ENCODE measurements at places on chromosomes 5 and 9.

DNA sequence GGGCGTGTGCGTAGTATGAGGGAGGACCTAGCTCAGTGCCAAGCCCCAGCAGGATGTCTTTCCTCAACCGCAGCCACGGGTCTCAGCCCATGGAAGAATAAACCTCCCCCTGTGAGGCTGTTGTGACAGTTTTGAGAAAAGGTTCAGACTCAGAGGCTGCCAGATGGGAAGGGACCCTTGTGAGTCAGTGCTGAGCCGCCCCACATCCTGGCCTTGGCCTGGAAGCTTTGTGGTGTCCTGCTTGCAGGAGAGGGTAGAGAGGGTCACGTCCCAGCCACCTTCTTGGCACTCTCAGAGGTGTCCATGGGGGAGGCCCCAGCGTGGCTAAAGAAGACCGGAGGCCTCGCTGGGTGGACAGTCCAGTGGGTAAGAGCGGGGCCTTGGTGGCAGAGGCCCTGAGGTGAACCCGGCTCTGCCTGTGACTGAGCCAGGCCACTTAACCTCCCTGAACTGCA, 2.8 kb downstream of the GRHPR start:
- DNase-seq: no peak

DNA sequence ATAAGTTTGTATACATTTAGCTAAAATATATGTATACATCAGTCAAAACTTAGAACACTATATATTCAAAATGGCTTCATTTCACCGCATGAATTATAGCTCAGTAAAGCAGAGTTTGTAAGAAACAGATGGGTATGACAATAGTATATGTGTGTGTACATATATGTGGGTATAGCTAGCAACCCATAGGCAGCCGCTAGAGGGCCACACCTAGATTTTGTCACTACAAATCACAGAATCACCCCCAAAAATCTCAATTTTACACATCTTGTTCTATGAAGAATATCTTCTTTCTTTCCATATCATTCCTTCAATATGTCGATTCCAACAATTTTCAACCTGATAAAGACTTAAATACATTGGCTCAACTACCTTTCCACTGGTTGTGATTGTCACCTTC, 357.8 kb upstream of the CCNG1 start:
- DNase-seq: no peak

DNA sequence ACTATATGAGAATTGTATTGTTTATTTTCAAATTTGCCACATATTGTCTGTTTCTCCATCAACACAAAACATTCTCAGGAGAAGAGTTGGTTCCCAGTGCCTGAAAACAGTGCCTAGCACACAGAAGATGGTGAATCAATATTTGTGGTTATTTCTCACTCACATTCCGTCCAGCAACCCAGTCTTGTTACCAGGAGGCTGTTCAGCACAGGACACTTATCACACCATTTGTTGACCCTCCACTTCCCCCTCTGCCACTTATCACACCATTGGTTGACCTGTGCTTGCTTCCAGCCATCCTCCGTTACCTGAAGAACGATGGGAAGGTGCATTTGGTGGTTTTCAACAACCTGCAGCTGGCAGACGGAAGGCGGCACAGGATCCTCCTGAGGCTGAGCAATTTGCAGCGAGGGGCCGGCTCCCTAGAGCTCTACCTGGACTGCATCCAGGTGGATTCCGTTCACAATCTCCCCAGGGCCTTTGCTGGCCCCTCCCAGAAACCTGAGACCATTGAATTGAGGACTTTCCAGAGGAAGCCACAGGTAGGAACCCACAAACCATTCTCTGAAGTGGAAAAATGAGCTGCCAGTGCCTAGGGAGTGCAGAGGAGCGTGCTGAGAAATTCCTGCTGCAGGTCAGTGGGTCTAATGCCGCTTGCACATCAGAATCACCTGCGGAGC, 20.5 kb downstream of the THBS4 start:
- DNase-seq: peak; percentile 87

GRCh38 chr9:99828417-99829176, 6.9 kb downstream of the NR4A3 start:
- no peak for DNase-seq

DNA sequence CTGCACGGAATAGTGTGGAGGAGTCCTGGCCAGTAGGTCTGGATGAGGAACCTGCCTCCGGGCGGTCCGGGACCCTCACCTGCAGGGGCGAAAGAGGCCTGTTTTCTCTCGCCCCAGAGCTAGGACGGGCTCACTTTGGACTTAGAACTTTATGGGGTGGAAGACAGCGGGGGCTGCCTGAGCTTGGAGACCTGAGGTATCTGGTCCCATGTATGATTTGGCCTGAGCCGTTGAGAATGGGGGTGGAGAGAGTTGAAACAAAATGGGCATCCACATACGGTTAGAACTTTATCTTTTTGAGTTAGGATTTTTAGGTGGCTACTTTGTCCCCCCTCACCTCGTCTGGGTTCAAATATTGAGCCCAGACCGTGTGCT, 681 bp upstream of the ETF1 start:
- no peak for DNase-seq

DNA sequence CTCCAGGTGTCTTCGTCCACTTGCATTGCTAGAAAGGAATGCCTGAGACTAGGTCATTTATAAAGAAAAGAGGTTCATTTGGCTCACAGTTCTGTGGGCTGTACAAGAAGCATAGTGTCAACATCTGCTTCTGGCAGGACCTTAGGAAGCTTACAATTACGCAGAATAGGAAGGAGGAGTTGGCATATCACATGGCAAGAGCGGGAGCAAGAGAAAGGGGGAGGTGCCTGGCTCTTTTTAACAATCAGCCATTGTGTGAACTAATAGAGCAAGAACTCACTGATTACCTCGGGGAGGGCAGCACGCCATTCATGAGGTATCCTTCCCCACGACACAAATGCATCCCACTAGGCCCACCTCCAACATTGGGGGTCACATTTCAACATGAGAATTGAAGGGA, 134.4 kb upstream of the EFNA5 start:
- no peak for DNase-seq

GRCh38 chr5:144032375-144032774, 138.1 kb downstream of the YIPF5 start:
- DNase-seq: peak; percentile 63

GRCh38 chr9:134404376-134405358, 78.4 kb downstream of the RXRA start:
- no peak for DNase-seq

- DNase-seq: no peak
These were observed 381.4 kb downstream of the DTWD2 start for GRCh38 chr5:118606940-118607339.

GRCh38 chr5:140362875-140363630, 3.1 kb downstream of the SLC4A9 start:
- DNase-seq: no peak

DNA sequence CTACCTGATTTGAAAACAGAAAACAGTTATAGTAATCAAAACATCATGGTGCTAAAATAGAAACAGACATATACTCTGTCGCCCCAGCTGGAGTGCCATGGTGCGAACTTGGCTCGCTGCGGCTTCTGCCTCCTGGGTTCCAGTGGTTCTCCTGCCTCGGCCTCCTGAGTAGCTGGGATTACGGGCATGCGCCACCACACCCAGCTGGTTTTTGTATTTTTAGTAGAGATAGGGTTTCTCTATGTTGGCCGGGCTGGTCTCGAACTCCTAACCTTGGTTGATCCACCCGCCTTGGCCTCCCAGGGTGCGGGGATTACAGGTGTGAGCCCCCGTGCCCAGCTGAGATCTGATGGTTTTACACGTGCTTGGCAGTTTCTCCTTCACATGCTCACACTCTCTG, 495.9 kb downstream of the ANXA1 start:
- no peak for DNase-seq

- no peak for DNase-seq
These were observed 14.3 kb upstream of the SNCAIP start for GRCh38 chr5:122297587-122298298.

GRCh38 chr5:112386766-112387165, 32.3 kb downstream of the EPB41L4A start:
- no peak for DNase-seq

DNA sequence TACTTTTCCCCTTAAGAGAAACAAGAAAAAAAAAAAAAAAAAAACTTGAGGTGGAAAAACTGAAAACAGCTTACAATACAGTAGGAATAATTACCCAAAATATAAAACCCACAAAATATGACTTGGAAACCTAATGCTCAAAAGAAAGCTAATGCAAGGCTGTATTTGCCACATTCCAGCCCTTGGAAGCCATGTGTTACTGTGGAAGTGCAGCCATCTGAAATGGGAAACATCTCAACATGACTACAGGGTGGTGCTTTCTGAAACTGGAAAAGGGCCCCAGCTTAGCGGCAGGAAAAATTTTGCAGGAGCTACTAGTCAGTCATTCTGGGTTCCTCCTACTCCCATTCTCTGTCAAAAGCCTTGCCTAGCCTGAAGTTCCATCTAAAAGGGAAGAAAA, 20.4 kb downstream of the CDK5RAP2 start:
- DNase-seq: no peak

GRCh38 chr9:132577119-132577518, 5.3 kb upstream of the BARHL1 start:
- no peak for DNase-seq

DNA sequence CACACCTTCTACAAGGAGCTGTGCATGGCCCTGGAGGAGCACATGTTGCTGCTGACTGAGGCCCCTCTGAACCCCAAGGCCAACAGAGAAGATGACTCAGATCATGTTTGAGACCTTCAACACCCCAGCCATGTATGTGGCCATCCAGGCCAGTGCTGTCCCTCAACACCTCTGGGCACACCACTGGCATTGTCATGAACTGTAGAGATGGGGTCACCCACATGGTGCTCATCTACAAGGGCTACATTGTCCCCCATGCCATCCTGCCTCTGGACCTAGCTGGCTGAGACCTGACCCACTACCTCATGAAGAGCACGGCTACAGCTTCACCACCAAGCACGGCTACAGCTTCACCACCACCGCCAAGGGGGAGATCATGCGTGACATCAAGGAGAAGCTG, 49.0 kb upstream of the FBXL7 start:
- DNase-seq: no peak

DNA sequence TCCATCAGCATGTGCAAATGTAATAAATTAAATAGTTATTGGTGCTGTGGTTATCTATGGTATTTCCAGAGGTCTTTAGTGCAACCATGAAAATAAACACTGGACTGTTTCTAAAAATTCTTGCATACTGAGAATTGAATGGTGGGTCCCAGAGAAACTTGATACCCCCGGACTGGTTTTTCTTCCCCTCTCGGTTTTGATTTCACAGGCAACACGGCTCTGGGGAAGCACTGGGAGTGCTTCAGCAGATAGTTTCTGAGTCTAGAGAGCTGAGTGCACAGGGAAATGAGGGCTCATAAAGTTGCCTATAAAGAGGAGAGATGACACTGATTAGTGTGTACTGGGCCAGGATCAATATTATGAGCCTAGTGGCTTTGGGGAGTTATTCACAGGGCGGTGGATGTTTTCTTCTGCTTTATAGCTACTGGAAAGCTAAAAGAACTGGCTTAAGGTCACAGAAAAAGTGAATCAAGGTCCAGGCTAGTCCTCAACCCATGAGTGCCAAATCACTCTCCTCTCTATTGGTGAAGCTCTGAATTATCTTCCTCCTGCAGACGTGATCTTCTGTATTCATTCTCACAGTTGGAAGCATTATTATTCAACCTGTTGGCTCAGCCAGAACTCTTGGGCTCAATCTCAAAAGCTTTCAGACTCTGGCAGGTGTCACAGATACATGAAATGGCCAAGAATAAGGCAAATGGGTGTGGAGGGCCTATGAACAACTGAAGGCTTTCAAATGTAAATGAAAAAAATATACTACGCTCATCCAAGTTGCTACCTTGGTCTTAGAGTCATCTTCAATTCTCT, 170.2 kb upstream of the HMHB1 start:
- no peak for DNase-seq

DNA sequence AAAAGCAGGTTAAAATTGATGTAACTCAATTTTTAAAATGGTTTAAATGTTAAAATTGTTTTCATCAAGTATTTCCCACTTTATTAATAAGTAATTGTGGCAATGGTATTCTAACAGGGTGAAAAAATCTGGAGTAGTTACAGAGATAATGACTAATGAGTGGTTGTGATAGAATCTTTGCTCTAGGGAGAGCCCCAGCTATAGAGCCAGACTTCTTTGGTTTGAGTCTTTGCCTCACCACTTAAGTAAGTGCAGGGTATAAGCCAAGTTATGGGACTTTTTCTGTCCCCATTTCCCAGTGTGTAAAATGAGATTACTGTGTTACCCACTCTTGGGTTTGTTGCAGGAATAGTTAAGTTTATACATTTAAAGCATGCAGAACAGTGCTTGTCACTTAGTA, 158.1 kb downstream of the FER start:
- DNase-seq: no peak

GRCh38 chr5:73152411-73153388, 20.3 kb upstream of the TMEM174 start:
- peak; percentile 28 for DNase-seq

DNA sequence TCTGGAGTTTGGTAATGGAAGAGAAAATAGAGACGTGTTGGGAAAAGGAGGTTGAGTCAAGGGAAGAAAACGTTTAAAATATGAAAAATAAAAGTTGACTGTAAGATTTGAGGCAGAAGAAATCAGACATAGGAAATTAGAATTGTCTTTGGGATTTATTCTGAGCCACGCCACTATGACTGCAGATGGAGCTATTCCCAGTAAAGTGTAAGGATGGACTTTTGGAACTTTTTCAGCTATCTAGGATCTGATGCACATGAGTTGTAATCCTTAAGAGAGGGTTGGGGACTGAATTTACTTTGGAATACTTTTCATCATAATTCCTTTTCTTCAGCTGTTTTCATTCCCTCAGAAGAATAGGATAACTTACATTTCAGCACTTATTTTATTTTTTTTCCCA, 336.7 kb downstream of the FAM170A start:
- DNase-seq: no peak

DNA sequence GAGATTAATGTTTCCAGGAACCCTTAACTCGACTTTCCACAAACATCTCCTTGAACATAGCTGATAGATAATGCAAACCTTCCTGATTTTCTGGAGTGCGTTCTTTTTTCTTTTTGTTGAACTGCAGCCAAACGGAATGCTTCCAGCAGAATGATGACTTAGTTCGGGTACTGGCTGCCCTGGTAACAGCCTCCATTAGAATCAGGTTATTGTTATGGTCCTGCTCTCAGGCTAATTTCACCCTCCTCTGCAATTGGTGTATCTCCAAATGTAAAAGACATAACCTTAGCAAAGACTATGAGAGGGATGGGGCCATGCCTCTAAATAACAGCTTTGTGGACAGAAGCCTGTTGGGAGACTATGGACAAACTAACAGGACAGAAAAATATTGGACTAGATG, 116.5 kb downstream of the PDE4D start:
- DNase-seq: no peak

- DNase-seq: no peak
These were observed 14.6 kb downstream of the CCNJL start for GRCh38 chr5:160297776-160298175.

DNA sequence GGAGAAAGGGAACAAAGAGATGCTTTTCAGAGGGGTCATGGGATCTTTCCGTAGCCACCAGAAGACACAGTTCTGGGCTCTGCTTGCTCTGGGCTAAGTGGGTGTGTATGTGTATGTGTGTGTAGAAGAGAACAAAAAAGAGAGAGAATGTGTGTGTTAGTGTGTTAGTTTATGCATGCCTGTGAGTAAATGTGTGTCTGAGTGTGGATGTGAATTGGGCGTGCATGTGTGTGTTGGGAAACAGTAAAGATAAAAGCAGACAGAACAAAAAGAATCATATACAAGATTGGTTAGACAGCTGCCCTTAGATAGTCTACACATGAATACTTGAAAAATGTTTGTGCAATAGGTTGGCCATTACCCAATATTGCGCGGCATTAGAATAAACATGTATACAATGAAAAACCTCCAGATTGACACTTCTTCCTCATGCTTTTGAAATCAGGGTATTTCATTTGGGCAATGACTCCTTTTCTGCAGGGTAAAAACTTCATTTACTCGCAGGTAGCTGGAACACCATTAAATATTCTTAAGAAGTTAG, 36.5 kb upstream of the HSPA9 start:
- DNase-seq: no peak
